ENCODE measurements at places on chromosomes 6 and 20.

- no peak for DNase-seq
Measured at GRCh38 chr6:43966374-43966658, 160.9 kb downstream of the MRPL14 start.

GRCh38 chr6:168221000-168221399 lies 98.6 kb downstream of the DACT2 start:
- no peak for DNase-seq

GRCh38 chr6:75386050-75386770 lies 101.6 kb upstream of the TMEM30A start:
- no peak for DNase-seq

DNA sequence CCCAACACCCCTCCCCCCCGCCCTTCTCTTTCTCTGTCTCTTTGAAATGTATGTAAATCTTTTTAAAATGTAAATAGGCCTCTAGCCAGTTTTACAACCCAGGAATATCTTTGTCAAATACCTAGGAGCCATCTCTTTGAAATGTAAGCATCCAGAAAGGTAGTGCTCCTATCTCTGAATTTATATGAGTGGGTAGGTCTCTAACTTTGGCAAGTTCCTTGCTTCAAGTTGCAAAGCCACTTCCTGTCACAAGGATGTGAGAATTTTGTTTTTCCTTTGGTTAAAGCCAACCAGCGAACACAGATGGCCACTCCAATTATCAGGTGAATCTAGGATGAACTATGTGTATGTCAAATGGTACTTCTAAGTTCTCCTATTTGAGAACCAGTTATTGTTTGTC lies 6.2 kb upstream of the DEFB132 start:
- DNase-seq, result no peak

DNA sequence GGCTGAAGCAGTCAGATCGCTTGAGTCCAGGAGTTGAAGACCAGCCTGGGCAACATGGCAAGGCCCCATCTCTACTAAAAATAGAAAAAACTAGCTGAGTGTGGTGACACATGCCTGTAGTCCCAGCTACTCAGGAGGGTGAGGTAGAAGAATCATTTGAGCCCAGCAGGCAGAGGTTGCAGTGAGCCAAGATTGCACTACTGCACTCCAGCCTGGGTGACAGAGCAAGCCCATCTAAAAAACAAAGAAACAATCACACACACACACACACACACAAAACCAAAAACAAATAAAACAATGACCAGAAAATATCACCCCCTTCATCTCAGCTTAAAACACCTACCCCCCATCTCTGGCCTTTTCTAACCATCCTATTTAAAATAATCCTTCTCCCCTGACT lies 68.0 kb downstream of the BTBD9 start:
- DNase-seq, result no peak

GRCh38 chr6:121848523-121849255 lies 413.2 kb downstream of the GJA1 start:
- no peak for DNase-seq

DNA sequence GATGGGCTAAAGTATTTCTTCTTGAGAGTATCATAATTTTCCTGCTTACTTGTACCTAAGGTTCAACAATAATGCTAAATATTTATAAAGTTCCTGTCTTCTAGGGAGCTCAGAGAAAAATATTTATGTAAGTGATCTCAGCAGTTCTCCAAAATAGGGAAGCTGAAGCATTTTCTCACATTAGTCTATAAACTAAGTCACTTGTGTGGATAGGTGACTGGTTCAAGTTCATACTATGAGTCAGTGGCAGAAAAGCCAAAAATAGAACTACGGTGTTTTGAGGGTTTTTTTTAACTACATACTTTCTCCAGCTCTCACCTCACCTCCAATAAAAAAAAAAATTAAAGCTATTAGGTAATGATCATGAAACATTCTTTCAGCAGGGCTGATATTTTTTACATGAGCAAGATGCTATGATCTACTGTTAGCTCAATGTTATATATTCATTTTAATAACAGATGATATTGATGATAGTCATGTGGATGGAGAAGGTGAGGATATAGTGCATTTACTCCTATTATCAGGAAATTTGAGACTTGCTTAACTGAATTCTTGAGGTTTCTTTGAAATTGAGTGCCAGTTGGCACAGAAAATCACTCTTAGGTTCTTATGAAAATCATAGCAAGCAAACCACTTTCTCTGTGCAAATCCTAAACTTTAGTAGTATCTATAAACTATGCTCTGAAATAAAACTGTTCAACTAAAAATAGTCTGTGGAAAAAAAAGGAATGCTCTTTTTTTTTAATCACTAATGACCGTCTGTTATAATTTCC lies 4.1 kb upstream of the MOXD1 start:
- no peak for DNase-seq

GRCh38 chr20:1868856-1869255 lies 26.4 kb upstream of the SIRPA start:
- no peak for DNase-seq

GRCh38 chr6:107509506-107509905 lies 19.6 kb downstream of the SOBP start:
- no peak for DNase-seq

DNA sequence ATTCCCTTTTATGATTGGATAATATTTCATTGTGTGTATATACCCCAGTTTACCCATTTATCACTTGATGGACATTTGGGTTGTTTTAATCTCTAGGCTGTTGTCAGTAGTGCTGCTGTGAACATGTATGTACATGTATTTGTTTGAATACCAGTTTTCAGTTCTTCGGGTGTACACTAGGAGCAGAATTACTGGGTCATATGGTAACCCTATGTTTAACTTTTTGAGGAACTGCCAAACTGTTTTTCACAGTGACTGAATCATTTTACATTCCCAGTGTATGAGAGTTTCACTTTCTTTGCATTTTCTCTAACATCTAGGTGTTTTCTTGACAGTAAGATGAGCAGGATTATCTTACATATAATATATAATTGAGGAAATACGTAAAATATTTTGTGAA lies 44.7 kb upstream of the ADIG start:
- DNase-seq, result no peak

DNA sequence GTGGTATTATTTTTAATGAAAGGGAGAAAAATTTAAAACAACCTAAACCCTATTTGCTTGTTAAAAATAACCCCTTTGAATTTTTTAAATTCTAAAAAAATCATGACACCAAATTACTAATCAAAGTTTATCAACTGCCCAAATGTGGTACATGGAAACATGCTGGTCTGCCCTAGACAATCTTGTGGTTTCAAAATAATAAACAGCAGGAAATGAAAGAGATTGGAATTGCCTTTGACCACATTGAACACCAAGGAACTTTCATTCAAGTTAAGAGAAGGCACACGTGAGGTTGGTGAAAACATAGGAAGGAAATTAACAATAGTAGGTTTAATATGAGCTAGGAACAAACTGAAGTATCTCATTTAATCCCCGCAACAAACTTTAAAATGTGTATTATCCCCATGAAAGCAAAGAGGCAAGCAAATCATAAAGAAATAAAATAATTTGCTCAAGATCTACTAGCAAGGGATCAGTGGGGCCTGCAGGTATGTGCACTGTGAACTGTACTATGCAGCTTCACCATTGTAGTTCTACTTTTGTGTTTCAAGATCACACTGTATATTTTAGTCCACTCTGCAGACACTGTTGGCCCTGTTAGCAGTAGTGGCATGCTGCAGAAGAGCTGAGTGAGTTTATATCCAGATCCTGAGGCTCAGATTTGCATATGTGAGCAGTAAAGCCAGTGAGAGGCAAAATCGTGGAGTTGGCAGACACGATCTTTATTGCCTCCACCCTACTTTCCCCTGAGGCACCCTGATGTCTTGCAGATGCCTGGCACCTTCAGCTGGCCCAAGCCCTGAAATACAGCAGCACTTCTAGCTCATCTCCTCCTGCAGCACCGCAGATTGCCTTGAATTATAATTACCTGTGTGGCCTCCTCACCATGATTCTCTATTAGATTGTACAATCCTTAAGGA lies 157.8 kb upstream of the TENT5A start:
- DNase-seq, result no peak

- no peak for DNase-seq
Measured at GRCh38 chr6:79077715-79078074, 359 bp downstream of the PHIP start.

DNA sequence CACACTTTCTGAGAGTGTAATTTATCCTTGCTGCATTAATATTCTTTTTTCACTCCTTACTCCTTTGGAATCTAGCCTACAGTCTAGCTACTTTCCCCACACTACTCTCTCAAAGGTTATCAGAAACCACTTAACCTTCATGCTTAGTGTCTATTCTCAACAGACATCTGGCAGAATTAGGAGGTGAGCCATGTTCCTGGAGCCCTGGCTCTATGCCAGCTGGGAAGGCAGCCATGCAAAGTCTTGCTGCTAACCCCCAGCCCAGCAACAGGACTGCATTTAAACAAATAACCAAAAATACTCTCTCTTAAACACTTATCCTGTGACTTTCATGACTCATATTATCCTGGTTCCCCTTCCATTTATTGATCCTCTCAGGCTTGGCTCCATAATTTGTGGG lies 260.2 kb downstream of the BCKDHB start:
- no peak for DNase-seq

- DNase-seq, result no peak
Measured at GRCh38 chr6:124090491-124090890, 286.8 kb downstream of the NKAIN2 start.

- DNase-seq, result no peak
Measured at GRCh38 chr6:63975699-63976098, 340.1 kb downstream of the PHF3 start.

DNA sequence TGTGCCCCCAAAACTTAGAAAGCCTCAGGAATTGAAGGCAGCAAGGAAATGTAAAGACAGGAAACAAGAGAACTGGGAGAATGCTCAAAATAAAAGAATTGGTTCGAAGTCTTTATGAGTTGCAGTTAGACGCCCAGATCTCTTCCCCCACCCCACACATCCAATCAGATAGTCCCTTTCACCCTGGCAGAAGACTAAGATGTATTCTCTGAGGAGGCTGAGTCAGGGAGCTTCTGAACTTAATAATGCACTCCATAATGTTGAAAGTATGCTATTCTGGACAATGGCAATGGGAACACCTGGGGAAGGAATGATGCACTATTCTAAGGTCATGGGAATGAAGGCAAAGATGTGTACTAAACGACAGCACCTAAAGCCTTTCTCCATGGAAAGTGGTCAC lies 173.6 kb downstream of the MTFR2 start:
- DNase-seq, result no peak

DNA sequence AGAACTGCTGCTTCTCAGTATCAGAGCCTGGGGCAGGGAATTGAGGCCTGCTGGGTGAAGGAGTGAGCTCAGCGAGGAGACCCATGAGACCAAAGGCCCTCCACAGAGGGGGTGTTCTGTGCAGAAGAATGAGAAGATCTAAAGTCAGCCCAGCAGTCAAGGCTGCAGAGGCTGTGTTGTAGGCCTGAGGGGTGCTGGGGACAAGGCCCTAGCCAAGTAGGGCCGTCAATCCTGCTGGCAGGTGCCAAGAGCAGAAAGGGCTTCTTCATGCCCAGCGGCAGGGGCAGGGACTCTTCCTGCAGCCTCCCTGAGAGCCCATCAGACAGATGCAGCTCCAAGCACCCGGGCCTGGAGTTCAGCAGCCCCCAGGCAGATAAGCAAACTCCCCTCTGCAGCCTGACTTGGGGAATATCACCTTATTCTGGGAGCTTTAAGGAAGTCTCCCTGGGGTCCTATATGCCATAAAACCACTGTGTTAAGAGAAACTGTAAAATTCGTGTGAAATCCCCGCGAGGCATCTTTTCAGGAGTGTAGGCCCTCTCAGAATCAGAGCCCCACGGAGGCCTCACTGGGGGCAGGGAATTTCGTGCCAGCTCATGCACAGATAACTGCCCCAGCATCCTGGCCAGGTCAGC lies 9.0 kb downstream of the CCDC167 start:
- no peak for DNase-seq

DNA sequence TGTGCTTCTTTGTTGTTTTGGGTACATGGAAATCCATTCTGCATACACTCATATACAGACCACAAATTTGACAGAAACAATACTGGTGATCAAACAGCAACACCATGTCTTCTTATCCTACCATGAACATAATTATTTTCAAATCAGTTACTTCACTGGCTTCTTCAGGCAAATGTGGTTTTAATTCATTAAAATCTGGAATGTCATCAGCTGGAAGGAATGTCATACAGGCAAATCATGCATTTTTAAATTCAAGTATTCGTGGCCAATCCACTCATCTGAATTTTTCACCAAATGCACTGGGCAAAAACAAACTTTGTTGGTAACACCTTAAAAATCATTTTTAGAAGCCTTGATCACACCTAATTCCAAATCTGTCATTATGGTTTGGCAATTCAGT lies 59.3 kb downstream of the KIF6 start:
- no peak for DNase-seq

GRCh38 chr6:159008656-159009288 lies 8.8 kb upstream of the RSPH3 start:
- DNase-seq, result no peak

DNA sequence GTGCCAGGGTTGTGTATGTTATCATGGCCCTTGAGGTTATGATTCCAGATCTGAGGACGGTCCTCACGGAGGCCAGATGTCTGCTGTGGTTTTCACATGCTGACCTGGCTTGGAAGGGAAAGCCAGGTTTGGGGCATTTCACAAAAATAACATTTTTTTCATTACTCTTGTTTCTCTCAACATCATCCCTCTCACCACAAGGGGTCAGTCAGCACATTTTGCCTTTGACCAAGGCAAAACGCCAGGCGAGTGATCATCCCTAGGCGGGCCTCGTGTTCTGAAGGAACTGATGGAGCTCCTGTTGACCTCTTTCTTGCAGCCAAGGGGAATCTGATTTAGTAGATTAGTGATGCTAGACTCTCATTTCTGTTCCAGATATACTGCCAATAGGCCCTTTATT lies 133.5 kb downstream of the TBC1D7 start:
- DNase-seq, result no peak

DNA sequence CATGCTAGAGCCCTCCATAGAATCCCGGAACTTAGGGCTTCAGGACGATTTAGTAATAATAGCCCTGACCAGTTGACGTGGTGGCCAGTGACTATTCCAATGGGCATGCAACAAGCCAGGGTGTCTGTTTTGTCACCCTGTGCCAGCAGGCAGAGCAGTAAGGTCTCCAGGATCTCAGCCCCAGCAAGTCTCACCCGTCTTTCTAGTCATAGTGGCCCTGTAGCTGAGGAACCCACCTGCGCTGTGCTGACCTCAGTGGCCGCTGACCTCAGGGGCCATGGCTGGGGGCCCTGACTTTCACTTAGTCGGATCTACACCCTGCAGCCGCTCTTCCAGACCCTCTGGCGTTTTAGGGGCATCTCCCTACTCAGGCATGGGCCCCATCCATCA lies 36.8 kb downstream of the PRR18 start:
- DNase-seq, result no peak

GRCh38 chr6:71284785-71285184 lies 3.8 kb upstream of the OGFRL1 start:
- DNase-seq, result no peak

- DNase-seq, result no peak
Measured at GRCh38 chr20:44035924-44036323, 121.3 kb downstream of the TOX2 start.
